ENCODE measurements at places on chromosomes 1 and 21.

DNA sequence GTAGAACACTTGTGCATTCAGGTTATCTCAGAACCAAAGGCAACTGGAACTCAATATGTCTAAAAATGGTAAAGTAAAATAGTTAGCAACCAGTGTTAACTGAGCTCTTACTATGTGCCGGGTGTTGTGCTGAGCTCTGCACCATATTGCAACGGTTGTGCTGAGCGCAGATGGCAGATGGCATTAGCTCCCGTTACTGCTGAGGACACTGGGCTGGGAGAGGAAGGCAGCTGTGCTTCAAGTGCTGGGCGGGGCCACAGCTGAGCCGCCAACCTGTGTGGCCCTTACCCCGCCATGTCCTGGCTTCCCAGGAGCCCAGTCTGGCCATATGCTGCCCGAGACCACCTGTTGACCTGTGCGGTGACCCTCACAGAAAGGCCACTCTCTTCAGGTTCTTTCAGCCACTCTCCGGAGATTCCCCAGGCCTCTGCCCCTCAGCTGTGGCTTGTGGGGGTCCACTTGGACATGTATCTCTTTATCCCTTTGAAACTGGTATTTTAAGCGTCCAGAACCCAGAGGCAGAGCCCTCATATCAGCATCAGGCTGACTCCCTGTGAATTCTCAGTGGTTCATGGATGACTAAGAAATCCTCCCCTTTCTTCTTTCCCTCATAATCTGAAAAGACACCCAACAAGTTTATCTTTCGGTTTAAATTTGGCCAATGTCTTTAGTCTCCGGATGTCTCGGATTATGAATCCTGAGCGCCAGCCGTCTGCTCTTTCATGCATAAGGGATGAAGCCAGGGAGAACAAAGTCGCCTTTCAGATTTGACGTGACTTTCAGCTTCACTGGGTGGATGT, 26.4 kb downstream of the LDLRAP1 start:
- DNase-seq: no peak

DNA sequence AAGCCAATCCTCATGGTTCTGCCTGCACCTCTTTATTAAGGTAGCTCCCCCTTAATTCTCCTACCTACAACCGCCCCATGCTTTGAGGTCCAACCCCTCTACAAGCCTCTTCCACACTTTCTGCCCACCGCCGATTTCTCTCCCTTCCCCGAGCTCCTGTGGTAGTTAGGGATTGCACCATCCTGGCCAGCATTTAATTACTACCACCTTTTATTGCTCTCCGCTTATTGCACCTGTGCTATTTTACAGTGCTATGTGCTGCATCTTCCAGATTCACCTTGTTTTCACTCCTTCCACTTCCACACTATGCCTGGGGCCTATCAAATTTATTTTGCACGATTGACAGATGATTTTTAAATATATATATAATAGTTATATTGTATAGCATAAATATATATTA, 29.3 kb upstream of the DNAJC11 start:
- DNase-seq: no peak

GRCh38 chr1:197559244-197559643, 216.0 kb downstream of the DENND1B start:
- DNase-seq: no peak

GRCh38 chr1:95467036-95467435, 233.0 kb downstream of the RWDD3 start:
- no peak for DNase-seq

DNA sequence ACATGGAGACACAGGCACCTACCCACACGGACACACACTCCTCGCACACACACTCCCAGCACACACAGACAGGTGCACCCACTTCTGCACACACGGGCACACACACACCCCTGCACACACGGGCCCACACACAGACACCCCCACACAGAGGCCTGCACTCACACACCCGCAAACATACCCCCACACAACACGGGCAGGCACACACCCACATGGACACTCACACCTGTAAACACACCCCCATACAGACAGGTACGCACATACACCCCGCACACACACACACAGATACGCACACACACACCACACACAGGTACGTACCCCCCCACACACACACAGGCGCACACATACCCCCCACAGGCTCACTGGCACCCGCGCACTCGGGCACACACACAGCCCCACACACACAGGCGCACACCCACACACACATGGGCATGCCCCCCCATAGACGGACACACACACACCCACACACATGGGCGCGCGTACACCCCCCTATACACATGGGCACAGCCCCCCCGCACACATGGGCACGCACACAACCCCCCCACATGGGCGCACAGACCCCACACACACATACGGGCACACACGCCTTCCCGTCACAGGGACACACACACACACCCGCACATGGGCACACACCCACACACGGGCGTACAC, 6.1 kb downstream of the ATAD3A start:
- DNase-seq: no peak

DNA sequence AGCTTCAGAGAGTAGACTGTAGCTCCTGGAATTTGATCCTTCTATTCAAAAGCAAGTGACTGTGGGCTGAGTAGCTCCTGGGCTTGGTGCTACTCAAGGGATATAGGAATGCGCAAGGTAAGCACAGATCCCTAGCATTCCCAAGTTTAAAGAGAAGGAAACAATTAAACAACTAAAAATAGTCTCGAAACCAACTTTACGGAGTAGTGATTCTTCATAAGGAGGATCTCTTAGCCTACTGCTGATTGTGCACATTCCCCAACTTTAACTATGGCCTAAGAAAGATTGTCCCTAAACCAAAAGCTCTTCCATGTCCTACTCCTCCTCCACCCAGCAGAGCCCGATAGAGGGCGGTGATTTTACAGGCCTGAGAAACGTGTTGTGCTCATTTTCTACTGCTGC, 226.5 kb upstream of the CAMK1G start:
- no peak for DNase-seq

DNA sequence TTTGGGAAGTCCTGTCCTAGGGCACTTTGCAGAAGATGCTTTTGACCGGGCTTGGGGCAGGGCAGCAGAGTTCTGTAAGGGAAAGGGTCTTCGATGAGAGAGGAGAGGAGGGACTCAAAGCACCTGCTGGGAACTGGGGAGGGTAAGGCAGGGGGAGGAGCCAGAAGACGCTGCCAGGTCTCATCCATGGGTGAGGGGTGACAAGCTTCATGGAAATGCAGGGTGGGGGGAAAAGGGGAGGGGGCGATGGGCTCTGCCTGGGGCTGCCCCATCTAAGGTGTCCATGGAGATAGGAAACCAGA, 20.9 kb upstream of the C2CD2 start:
- no peak for DNase-seq

GRCh38 chr1:53140451-53140850, 2.0 kb downstream of the SLC1A7 start:
- DNase-seq: no peak

- no peak for DNase-seq
Observed at GRCh38 chr1:4101459-4102161, 201.5 kb upstream of the C1orf174 start.

DNA sequence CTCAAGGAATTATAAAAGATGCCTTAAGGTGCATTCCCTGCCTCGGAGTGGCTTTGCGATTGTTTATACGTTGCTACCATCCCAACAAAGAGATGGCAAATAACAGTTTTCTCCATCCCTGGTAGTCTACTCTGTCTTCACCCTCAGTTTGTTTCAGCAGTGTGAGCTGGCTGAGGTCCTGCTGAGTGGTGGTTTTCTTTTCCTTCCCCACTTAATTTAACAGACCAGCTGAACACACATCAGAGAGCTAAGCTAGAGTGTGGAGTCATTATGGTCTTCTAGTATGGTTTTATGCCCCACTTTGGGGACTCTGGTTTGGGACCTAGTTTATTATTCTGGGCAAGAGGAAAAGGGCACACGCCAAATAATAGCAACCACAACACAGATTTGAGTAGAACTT, 2.2 kb downstream of the PIGV start:
- DNase-seq: no peak

GRCh38 chr1:56719171-56719570, 74.1 kb downstream of the PRKAA2 start:
- no peak for DNase-seq

DNA sequence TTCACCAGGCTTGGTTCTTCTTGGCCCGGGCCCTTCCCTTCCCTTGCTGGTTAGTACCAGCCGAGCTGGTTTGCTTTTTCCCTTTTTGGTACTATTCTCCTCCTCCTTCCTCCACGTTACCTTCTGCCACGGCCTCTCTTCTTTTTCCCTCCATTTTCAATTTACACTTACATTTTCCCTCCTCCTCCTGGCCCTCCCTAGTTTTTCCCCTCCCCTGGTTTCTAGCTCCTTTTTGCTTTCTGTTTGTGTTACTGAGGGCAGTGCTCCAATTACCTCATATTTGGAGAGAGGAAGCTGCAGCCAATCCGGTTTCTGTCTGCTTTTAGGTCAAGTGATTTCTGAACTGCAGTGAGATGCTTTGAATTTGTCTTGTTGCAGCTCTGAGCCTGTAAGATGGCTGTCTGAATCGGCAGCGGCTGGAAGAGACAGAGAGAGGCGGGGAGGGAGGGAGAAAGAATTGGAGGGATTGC, 63.7 kb downstream of the MACF1 start:
- DNase-seq: no peak

DNA sequence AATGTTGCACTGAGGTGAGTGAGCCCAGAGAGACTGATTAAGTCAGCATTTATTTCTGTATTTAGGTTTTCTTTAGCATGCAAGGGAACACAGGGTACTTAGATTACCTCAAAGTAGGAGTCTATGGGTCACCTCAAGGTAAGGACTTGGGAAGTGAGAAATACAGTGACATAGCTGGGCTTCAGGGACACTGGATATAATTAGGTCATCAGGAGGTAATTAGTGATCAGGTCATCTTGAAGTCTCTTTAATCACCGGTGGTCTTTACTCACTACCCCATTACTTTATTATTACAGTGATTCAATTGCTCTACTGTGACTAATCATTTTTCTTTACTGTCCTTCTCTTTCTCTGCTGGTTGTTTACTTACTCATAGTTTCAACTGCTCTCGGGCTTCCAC, 59.9 kb upstream of the KCNK1 start:
- DNase-seq: no peak

GRCh38 chr21:44085491-44086321, 21.5 kb upstream of the PWP2 start:
- no peak for DNase-seq

DNA sequence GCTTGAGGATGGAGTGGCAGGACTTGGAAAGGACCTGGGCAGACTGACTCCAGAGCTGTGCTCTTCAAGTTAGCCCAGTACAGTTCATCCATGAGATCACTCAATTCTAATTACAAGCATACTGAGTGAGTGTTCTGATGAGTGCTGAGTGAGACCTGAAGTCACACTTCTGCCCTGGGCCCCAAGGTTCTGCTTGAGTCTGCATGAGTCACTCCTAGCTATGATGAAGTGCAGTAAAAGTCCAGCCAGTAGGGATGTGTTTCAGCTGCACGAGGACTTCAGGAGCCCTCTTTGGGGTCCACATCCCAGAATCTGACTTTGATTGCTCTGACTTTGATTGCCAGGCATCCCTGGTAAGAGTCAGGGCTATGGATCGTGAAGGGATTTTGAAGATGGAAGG, 35.8 kb downstream of the PLEKHA6 start:
- no peak for DNase-seq

- DNase-seq: no peak
Observed at GRCh38 chr1:6918925-6919511, 133.8 kb downstream of the CAMTA1 start.

DNA sequence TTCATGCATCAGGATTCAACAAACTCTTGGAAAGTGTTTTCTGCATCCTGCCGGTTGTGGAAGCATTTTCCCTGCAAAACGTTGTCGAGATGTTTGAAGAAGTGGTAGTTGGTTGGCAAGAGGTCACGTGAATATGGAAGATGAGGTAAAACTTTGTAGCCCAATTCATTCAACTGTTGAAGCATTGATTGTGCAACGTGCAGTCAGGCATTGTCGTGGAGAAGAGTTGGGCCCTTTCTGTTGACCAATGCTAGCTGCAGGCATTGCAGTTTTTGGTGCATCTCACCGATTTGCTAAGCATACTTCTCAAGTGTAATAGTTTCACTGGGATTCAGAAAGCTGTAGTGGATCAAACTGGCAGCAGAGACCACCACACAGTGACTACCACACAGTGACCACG, 57.0 kb upstream of the PRDM2 start:
- DNase-seq: no peak

- no peak for DNase-seq
Observed at GRCh38 chr1:197285526-197286205, 17.6 kb downstream of the CRB1 start.

DNA sequence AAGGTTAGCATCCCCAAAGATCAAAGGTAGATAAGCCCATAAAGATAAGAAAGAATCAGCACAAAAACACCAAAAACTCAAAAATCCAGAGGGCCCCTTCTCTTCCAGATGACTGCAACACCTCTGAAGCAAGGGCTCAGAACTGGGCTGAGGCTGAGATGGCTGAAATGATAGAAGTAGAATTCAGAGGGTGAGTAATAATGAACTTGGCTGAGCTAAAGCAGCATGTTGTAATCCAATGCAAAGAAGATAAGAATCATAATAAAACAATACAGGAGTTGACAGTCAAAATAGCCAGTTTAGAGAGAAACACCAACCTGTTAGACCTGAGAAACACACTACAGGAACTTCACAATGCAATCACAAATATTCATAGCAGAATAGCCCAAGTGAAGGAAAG, 406.9 kb upstream of the CXADR start:
- DNase-seq: no peak

DNA sequence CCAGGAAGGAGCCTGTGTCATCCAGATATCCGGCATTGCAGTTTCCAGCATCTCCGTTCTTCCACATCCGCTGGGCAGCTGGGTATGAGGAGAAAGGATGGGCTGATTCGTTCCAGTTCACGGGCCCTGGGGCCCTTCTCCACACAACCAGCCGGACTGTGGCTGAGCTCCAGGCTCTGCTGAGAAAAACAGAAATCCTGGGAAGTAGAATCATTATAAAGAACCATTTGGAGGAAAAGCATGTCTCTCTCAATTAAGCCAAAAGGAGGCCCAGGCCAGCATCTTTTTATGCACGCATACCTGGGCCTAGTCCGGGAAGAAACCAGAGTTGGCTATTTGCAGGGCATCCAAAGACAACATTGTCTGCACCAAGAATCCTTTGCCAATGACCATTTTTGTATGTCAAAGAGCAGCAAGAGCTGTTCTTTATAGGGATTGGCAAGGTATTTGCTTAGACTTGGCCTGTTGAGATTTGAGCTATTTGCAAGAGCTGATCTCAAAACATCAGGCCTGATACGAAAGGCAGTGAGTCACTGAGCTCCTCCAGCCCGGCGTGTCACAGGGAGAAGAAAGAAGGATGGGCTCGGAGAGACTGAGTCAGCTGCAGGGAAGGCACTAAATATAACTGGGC, 84.9 kb upstream of the ARHGEF16 start:
- DNase-seq: no peak
